ENCODE measurements at places on chromosomes 7 and 10. TPM values are rescaled to one million over a fixed set of nuclear protein-coding genes. Genes with fewer than 3 reads are reported as not detected.

GRCh38 chr7:47493976-47494911 is 87.7 kb downstream of the TNS3 start:
- no peak for DNase-seq

DNA sequence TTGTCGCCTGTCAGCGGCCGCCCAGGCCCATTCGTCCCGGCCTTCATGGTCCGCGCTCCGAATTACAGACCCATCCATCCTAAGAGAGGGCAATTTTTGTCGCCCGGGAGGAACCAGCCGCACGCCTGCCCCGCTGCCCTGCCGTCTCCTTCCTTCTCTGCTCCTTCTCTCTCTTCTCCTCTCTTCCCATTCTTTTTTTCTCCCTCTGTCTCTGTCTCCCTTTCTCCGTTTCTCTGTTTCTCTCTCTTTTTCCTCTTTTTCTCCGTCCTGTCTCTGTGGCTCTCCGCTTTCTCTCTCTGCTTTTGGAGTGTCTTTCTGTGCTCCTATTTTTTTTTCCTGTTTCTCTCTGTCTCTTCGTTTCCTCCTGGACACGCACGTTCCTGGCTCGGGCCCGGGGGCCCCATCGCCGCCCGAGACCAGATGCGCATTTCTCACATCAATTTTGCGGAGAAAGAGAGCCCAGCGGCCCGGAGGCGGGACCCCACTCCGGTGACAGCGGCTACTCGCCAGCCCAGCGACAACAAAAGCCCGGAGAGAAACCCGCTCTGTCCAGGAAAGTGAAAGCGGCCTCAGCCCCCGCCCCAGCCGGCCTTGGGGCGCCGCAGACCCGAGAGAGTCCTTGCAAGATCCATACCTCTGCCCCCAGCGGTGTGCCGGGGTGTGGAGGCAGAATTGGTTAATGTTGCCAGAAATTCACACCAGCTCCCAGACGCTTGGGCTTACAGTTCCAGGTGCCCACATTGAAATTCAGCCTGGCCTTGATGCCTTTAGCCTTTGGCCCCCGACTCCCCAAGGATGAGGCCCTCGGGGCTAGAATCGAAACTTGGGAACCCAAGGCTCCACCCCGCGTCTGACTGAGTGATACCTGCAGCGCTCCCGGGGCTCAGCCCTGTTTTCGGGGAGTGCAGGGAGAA is 4.1 kb downstream of the LBX1 start:
- no peak for DNase-seq

- DNase-seq = no peak
Observed at GRCh38 chr10:65618126-65618525, 1307.7 kb upstream of the LRRTM3 start.

DNA sequence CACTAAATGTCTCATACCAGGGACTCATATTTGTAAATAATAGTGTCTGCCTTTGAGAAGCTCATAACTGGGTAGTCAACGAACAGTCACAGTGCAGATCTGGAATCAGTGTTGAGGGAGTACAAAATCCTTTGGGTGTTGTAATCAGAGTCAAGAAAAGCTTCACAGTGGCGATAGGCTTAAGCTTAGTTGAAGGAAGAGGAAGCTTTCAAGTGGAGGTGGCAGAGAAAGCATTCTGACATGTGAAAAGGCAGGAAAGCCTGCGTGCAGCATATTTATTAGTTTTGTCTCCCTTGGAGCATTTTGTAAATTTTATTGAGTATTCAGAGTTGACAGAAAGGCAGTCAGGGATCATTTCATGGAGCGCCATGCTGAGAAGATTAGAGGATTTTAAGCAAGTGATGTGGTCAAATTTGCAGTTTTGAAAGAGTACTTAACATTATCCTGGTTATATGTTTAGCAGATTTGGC is 104.9 kb downstream of the ADK start:
- DNase-seq = no peak

DNA sequence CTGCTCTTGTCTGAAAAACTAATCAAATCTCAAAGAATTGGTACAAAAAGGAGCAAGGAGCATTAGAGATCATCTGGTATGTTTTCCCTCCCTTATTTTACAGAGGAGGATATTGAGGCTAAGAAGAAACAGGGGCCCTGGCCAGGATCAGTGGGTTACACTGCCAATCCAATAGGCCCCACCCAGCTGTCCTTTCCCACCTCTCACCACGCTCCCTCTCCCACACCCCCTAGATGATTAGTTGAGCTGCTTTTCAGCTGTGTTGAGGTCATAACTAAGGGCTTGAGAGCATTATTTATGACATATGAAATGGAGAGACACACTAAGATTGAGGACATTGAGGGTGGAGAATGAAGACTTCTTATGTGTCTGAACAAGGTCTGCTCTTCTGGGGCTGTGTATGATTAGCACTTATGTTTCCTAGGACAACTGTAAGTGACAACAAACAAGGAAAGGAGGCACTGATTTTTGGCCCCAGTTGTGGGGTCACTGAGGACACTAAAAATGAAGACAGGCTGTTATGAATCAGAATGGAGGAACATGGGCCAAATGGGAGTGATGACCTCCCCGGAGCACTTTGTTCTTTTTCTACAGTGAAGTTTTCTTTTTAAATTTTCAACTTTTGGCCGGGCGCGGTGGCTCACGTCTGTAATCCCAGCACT is 26.5 kb downstream of the VWA2 start:
- DNase-seq = no peak

DNA sequence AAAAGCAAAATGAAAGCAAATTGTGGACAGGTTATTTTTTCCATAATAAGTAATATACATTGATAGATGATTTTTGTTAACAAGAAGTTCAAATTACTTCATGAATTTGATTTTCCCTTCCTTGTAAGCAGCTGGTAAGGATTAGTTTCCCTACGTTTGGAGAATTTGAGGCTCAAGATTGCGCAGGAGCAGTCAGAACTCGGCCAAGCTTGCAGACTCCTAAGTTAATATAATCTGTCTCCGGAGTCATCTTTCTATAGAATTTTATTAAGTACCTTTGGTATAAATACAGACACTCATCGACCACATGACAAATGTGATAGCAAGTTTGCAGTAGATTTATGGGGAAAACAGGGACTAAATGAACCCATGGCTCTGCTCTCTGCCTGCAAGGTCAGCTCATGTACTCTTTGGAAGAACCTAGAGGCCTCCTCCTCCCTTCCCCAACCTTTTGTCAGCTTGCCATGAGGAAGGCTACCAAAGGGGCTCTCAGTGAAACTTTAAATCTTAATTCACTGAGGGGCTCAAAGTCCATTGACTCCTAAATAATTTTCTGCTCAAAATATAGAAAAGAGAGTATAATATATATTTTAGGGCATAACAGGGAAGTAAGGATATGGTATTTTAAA is 89.2 kb upstream of the CTTNBP2 start:
- no peak for DNase-seq

DNA sequence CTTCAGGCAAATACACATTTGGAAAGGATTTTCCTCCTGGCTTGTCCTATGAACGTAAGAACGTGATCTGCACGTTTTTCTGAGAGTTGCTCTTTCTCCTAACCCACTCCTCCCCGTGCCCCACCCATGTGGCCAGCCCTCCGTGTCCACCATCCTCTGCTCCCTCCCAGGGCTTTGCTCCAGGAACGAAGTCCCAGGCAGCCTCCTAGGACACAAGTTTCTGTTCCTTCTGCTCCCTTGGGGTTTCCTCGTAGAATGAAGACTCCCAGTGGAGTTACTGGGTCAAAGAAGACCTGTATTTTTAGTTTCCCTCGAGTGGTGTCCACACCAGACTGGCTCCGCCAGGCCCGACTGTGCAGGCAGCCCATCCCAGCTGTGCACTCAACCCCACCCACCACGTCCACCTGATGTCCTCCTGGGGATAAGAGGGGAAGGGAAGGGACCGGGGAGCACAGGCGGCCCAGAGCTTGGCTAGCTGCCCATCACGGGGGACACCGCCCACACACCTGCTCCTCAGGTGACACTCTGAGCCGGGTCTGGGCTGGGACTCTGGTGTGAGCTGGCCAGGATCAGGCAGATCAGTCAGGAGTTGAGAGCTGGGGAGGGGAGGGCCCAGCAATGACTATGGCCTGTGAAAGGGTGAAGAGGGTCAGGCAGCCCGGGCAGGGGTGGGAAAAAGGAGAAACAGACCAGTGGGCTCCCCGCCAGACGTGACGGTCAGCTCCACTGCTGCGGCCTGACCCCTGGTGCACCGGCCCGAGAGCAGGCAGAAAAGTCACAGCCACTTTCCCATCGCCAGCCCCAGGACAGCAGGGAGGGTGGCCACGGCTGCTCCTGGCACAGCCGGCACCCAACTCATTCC is 54.3 kb upstream of the PPP2R2D start:
- DNase-seq = no peak

- DNase-seq = no peak
Observed at GRCh38 chr7:48085942-48086341, 3.1 kb upstream of the UPP1 start.

- no peak for DNase-seq
Observed at GRCh38 chr10:84293574-84294016, 34.8 kb upstream of the CCSER2 start.

DNA sequence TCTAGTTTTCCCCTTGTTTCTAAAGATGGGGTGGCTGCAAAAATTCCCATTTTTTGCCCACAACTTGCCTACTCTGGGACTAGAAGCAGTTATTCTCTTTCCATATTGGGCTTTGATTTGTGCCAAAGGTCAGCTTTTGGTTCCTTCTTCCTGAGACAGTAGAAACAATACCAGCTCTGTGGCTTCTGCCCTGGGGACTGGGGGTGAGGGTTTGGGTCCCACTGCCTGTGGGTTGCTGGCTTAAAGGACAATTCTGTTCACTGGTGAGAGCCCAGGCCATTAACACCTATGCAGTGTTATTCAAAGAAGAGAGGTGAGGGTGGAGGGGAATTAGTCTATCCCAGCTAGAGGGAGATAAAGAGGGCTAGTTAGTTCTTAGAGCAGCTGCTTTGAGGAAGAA is 171.5 kb downstream of the CPEB3 start:
- no peak for DNase-seq

- DNase-seq = no peak
Observed at GRCh38 chr10:96305019-96305418, 785 bp downstream of the DNTT start.

- DNase-seq = no peak
Observed at GRCh38 chr10:15361131-15361530, 10.0 kb downstream of the FAM171A1 start.

Gene VPS41
- total RNA-seq = 45.8 TPM

Gene SLC26A3
- total RNA-seq = not detected
